CD4-positive, CD25-positive, alpha-beta regulatory T cell (primary cell): ENCODE measurements at places on chromosomes 1 and 21.
A peak's percentile ranks its signal among the peaks of the same experiment; 100 is the strongest.

DNA sequence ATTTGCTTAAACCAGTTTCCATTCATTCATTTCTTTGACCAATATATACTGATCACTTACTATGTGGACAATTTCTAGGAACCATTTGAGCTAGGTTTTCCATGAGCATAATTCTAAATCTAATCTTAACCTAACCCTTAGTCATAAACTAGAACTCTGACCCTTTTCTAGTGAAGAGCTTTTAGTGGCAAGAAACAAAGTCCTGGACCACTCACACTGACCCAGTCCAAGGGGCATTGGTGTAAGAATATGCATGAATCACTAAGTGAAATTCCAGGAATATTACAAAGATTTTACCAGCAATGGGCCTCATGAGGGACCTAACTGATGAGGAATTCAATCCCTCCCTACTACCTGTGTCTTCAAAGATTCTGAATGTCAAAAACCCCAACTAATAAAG is 40.6 kb upstream of the SLC2A1 start:
- DNase-seq, result no peak

DNA sequence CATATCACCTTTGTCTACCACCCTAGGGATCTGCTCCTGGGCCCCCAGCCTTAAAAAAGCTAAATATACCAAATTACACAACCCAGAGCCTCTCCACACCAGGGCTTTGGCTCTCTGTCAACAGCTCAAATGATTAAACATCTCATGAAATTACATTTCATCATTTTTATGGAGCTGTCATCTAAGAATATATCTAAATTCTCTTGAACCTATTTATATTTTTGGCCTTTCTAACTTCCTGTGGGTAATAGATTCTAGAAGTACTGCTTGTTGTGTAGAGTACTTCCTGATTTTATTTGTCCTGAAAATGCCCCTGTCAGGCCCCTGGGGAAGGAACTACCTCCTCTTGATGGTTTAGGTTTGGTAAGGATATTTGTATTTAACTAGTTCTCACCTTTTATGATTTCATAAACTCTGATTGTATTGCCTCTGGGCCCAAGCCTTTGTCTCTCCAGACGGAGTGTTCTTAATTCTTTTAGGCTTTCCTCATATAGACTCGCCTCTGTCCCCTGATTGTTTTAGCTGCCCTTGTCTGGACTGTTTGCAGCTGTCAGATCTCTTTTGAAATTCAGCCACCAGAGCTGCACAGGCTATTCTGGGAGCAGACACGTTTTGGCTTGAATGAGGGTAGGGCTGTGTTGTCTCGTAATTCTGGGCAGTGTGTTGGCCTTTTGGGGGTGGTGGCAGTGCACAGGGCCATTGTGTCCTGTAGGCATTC is 16.6 kb downstream of the MYOG start:
- no peak for DNase-seq

DNA sequence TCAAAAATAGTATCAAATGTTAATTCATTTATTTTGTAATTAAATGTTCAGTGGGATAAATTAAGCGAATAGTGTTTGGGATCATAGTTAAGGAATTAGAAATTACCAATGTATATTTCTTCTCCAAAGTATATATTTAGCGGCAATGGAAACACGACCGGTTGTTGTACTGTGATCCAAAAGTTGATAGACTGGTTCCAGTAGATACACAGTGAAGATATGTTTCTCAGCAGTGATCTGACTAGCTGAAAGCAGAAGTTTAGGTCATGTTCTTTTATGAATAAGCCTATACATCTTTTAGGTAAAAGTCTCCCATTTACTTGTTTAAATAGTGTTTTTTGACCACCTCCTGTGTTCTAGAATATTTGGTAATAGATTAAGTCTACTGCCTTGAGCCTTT is 8.8 kb downstream of the USP16 start:
- DNase-seq, result no peak

DNA sequence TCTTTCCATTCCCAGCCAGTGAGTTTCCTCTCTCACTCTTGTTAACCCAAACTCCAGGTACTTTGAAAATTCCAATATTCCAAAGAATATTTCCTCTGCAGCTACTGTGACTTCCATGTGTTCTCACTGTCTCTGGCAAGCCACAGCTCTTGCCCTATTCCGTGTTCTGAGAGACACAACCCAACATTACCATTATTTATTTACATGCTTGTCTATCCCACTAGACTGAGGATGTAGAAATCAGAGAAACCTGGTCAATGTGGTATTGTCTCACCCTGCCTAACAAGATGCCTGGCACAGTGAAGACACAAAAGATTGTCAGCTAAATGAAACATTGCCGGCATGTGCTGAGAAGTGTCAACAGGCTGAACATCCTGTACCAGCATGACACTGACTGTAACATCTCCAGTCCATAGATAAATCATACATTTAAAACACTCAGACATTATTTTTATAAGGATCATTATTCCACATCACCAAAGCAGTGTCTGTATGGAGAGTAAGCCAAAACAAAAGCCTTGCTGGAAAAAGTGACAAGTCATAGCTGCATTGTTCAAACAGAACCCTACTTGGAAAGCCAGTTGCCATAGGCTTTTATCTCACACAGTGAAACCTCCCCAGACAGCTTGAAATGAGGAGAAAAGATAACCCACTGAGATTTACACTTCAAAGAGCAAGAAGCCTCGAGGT is 72.3 kb downstream of the SIPA1L2 start:
- no peak for DNase-seq

DNA sequence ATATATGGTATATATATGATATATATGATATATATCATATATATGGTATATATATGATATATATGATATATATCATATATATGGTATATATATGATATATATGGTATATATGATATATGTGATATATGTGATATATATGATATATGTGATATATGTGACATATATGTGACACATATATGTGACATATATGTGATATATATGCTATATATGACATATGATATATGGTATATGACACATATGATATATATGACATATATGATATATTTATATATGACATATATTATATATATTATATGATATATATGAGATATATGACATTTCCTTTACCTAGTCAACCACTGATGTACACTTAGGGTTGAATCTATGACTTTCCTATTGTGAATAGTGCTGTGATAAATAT is 36.1 kb upstream of the EEIG2 start:
- DNase-seq, result no peak

DNA sequence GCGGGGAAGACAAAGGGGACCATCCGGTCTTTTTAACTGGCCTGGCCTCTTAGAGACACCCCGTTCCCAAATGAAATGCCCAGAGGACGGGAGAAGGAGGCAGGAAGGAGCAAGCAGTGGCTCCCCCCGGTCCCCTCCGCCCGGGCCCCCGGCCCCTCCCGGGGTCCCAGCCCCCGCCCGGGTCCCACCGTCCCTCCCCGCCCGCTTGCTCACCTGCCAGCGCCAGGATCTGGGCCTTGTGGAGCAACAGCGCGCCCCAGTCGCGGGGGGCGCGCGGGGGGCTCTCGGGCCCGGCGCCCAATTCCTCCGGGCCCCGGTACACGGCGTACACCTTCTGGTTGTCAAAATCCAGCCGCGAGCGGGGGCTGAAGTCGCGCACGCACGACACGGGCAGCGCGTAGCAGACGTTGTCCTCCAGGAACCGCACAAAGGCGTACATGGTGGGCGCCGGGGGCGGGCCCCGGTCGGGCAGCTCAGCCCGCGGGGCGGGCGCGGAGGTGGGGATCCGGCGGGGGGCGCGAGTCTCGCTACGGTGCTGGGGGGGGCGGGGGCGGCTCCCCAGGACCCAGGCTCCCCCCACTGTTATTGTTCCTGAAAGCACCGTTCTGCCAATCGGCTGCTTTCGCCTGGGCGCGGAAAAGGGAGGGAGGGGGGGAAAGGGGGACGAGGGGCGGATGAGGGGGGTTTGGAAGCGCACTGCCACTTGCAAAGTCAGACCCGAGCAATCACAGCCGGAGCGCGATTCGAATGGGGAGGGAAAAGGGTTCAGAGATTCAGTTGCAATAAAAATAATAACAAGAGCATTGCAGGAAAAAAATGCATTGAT is at the start of gene BEND5:
TSS of gene BEND5 (minus strand) at position 499 of the 826 bp plus-strand sequence. CDS start at position 439, 60 bp downstream.
- peak; percentile 35 for DNase-seq

GRCh38 chr1:48548985-48549384 is 77.0 kb upstream of the SPATA6 start:
- DNase-seq, result no peak

DNA sequence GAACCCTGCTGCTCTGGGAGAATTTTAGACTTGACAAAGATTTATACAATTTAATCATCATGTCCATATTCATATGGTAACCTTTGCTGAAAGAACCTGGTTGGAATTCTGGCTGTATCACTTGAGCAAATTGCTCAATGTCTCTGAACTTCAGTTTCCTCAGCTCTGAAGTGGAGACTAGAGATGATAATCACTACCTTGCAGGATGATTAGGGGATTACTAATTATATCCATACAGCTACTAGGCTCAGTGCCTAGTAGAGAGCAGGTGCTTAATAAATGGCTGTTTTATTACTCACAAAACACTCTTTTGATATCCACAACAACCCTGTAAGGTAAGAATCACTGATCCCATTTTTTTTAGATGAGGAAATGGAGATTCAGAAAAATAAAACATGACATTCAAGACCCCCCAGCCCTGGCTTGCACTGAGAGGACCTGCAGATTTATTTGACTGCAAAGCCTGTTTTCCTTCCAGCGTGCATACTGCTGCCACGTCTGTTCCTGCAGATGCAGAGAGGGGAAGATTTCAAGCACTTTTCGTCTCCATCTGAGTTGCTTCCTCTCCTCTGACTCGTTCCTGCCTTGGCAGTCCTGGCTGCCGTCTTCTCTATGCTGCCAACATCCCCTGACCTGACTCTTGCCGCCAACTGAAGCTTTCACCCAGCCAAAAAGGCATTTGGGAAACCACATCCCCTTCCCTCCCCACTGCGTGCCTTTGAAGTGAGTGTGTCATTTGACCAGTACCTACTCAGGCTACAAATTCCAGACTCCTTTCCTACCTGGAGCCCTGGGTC is 203.0 kb downstream of the PLPP3 start:
- no peak for DNase-seq

DNA sequence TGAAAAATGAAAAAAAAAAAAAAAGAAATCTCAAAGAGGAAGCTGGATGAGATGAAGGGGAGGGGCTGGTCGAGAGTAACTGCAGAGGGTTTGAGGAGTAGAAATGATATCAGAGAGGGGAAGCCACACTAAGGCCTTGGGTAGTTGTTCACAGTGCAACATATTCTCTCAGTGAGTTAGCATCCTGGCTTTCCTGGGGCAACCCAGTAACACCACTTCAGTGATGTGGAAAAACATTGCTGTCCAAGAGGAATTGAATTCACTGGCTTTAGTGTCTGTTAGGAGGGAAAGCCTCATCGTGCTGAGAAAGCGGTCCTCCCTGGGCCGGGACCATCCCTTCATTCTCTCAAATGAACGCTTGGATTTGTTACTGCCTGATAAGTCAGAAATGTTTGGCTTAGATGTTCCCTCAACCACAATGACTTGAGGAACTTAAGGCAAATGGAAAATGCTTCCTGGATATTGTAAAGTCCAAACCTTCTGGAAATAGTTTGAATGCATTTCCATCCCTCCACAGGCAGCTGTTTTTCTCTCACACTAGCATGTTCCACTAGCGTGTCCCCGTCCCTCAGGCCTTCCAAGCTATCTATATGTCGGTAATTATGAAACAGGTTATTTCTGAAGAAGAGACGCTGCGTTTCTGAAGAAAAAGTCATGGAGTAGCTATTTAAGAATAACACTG is 12.2 kb downstream of the TGFB2 start:
- no peak for DNase-seq

GRCh38 chr1:44939061-44939460 is 47.3 kb downstream of the EIF2B3 start:
- DNase-seq, result no peak

DNA sequence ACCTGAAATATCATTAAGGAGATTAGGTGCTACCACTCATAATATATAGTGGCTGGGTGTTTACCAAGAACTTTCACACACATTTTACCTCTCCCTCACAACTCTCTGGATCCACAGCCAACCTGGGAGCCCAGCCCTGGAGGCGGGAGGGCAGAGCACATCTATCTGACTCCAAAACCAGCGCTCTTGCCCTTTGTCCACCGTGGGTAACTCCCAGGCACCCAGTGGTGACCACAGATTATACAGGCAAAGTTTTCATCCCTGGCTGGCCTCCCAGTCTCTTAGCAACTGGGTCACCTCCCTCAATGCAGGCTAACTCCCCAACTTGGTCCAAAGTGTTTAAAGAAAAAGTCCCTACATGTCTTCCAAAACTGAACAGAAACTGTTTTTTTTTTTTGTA is 2.4 kb downstream of the PAQR7 start:
- no peak for DNase-seq

DNA sequence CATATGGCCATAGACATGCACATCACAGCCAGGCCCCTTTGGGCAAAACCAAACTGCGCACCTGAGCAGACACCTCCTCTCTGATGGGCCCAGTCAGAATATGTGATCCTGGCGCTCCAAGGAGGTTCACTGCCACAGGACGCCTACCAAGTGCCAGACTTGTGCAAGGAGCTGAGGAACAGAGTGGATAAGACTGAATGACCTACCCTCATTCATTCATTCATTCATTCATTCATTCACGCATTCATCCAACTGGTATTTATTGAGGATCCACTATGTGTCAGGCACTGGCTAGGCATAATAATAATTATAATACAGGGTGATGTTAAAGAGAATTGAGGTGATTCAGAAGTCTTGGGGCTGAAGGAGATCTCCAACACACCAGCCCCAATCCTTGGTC is 2.4 kb upstream of the IGSF21 start:
- DNase-seq, result no peak

DNA sequence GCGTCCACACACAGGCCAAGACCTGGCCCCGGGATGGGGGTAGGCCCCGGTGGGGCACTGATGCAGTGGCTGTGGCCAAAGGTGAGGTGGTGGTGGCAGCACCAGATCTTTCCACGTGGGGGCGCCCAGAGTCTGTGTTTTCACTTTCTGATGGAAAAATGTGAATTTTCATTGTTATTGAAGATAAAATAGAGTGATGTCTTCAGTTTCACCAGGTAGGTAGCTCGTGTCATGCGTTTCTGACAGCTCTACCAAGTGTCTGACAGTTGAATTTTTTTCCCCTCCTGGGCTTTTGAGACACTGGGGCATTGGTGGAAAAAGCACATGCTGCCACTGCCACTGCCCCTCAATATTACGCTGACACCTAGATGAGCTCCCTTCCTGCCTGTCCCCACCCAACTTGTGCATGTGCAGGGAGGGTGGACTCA is 40.0 kb upstream of the MAGOH start:
- DNase-seq, result peak; percentile 43

DNA sequence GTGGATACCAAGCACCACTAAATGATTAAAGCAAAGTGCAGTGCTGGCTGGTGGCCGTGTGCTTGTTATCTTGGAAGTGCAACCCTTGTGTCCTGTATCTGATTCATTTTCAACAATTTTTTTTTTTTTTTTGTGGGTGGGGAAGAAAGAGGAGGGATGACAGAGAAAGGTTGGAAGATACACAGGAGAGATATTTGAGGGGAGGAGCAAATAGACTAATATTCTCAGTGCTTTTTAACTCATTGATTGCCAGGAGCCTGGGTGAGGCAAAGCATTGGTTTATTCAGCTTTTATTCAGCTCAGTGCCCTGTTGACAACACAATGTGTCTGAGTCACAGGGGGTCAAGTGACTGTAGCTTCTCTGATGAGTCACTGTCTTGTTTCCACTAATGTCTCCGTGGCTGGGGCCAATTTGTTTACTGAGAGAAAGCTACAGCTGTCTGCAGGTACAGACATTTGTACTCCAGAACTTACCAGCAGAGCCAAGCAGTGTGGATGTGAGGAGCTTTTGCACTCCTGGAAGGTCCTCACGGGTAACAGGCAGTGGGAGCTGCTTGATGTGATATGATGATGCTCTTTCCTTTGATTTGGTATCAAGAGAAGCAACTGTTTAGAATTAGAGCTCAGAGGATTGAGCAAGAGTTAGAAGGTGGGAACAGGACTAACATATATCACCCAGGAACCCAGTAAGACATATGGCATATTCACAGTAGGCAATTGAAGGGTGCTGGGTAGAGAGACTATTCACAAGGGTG is 23.6 kb upstream of the DNM3 start:
- DNase-seq, result peak; percentile 73
